ENCODE measurements at places on chromosomes 6 and 20. TPM values are rescaled to one million over a fixed set of nuclear protein-coding genes. Genes with fewer than 3 reads are reported as not detected.

The KCTD20 gene
- total RNA-seq = 32.4 TPM

The KCNQ5 gene
- total RNA-seq = 1.1 TPM

The RAET1L gene
- total RNA-seq = not detected

DNA sequence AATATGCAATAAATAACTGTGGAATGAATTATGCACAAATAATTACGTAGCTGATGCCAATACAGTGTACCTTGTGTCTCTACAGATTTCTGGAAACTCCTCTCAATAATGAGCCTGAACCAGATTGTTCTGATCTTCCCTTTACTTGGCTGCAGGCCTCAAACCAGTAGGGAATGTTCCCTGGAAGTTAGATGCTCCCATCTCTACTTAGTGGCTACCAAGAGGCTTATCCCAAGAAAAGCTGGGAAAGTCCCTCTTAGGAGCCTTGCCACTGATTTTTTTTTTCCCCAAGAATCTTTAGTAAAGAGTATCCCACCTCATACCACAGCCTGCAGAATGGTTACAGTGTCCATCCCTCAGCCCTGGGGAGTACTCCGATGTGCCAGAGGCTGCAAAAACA, 702.1 kb downstream of the RFPL4B start:
- no peaks in the 10 kb centered on the region for H3K27me3 ChIP-seq
- H3K27ac ChIP-seq = no peak overlapping the region
- no peak for DNase-seq
- H3K36me3 ChIP-seq = no peaks in the 10 kb centered on the region
- no peak overlapping the region for H3K4me3 ChIP-seq

DNA sequence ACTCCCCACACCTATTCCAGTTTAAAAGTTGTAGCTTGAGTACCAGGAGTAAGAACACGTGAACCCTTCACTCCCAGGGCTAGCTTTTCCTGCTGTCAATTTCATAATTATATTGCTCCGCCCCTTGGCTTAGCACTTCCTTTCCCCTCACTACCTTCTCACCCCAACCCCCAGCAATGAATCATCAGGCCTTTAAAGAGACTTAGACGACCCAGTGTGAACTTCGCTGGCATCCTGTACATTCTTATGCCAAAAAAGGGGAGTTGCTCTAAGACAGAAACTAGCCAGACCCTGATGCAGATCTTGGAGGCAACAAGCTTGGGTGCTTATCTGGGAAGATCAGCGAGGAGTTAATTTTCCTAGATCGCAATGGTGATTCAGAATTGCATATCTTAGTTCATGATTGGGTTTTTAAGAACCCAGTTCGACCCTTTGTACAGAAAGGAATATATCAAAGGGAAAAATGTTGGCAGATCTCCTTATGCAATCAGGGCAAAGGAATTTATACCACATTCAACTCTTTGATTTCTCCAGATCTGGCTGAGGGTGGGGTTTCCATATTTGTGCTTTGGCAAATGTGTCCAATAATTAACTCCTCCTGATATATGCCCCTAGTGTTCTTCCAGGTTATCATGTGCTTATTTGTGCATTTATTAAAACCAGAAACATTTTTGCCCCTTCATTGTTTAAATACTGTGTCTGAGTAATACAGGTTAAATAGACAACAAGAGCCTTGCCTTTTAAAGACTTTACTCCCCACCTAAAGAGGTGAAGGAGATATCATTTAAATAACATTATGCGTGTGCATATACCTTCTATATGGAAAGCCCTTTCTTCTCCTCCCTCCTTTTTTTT, 8.1 kb upstream of the ATXN1 start:
- DNase-seq = no peak
- H3K27me3 ChIP-seq = no peaks in the 10 kb centered on the region
- H3K27ac ChIP-seq = no peak overlapping the region
- no peak overlapping the region for H3K4me3 ChIP-seq

DNA sequence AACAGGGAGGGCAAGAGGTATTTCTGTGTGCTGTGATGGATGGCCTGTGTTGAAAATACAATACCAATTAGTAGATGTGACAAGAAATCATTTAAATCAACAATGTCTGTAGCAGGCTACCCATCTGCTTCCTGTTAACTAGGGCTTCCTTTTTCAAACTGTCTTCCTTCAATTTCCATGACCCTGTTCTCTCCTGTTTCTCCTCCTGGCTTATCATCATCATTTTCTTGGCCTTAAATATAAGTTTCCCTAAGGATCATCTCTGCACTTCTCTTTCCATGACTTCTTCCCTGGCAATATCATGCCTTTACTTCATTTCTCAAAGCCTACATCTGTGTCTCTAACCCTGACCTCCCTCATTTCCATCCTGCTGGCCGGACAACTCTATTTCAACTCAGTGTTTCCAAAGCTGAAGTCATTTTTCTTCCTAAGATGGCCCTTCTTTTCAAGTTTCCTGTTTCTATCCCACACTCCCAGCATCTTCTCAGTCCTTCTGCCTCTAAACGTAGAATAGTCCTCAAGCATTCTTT, 18.2 kb downstream of the ZC2HC1B start:
- H3K36me3 ChIP-seq = no peaks in the 10 kb centered on the region
- no peak overlapping the region for H3K4me3 ChIP-seq
- no peak overlapping the region for H3K27ac ChIP-seq
- H3K27me3 ChIP-seq = no peaks in the 10 kb centered on the region

DNA sequence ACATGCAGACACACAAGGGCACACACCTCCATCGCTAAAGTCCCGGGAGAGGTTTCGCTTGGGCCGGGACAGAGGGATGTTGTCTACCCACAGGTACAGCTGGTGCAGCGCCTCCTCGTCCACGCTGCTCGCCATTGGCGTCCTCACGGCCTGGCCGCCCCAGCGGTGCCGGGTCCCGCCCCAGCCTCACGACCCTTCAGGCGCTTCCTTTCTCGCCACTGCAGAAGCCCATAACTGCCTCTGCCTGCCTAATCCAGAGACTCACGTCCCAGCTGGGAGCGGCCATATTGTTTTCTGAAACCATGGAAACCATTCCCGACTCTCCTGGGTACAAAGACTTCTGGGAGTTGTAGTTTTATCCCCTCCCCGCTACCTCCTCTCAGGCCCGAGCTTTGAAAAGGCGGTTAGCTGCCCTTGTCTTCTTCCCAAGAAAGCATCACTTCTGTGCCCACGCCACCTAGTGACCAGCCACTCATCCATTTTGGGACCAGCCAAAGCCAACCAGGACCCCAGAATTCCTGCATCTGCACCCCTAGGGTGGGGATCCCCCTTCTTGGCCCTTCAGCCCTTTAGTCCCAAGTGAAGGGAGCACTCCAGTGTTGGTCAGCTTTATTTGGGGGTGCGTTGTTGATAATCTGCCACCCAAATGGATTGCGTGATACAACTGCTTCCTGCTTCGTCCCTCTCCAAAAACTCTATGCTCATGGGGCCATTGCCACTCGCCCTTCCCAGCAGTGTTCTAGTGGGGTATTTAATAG, at the start of gene SPEF1:
SPEF1 (minus strand) TSS at position 296 of the 758 bp plus-strand sequence; CDS start at position 135, 161 bp downstream.
- H3K36me3 ChIP-seq = no peaks in the 10 kb centered on the region
- H3K4me1 ChIP-seq = peaks cover 25% of the 10 kb centered on the region
- DNase-seq = peak; percentile 75
- no peak within 1 kb of the TSS for H3K27ac ChIP-seq
- H3K27me3 ChIP-seq = no peaks in the 10 kb centered on the region

DNA sequence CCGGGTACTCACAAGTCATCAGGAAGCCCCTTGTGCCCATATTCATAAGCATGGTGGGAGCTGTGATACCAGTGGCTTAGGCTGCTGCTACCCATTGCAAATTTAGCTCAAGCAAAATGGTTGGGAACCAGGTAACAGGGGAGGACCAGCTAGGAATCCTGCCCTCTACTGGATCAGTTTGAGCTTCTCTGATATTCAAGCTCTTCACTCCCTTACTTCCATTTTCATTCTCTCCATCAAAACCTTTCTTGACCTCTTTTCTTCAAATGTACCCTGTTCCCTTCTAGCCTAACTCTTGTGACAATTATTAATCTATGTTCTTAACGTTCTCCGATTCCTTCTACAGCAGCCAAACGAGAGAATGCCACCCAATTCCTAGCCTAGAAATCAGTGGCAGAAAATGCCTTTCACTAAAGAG, 9.7 kb downstream of the NOL7 start:
- no peaks in the 10 kb centered on the region for H3K27me3 ChIP-seq
- no peak overlapping the region for H3K4me3 ChIP-seq
- H3K4me1 ChIP-seq = no peaks in the 10 kb centered on the region
- no peak overlapping the region for H3K27ac ChIP-seq

The RBM39 gene
- total RNA-seq = 315 TPM

GRCh38 chr20:4961746-4962145, 39.6 kb downstream of the SLC23A2 start:
- no peaks in the 10 kb centered on the region for H3K27me3 ChIP-seq
- no peaks in the 10 kb centered on the region for H3K36me3 ChIP-seq
- H3K27ac ChIP-seq = no peak overlapping the region
- H3K4me1 ChIP-seq = peaks cover 5% of the 10 kb centered on the region
- no peak overlapping the region for H3K4me3 ChIP-seq
- DNase-seq = no peak

DNA sequence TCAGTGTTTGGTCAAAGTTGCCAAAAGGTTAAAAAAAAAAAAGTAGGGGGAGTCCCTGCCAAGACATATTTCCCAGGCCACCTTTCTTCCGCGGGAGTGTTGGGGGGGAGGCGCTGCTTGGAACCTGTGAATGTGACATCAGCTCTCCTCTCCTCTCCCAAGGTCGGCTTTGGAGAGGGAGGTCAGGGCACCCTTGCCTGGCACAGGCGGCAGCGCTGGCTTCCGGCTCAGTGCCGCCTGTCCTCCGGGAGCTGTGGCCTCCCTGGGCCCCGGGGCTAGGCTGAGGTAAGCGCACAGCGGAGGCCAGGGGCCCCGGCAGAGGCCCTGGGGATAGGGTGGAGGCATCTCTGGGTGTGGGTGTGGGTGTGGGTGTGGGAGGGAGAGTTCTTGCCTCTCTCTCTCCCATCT, 1.9 kb upstream of the EDN1 start:
- H3K4me1 ChIP-seq = peaks cover 12% of the 10 kb centered on the region
- DNase-seq = no peak
- peaks cover 13% of the 10 kb centered on the region for H3K27me3 ChIP-seq
- H3K27ac ChIP-seq = no peak overlapping the region
- H3K36me3 ChIP-seq = no peaks in the 10 kb centered on the region
- H3K4me3 ChIP-seq = no peak overlapping the region

The SIGLEC1 gene
- 5.2 TPM for total RNA-seq

The SYCP2 gene
- total RNA-seq = 4.9 TPM

The SLC17A9 gene
- total RNA-seq = 0.68 TPM

DNA sequence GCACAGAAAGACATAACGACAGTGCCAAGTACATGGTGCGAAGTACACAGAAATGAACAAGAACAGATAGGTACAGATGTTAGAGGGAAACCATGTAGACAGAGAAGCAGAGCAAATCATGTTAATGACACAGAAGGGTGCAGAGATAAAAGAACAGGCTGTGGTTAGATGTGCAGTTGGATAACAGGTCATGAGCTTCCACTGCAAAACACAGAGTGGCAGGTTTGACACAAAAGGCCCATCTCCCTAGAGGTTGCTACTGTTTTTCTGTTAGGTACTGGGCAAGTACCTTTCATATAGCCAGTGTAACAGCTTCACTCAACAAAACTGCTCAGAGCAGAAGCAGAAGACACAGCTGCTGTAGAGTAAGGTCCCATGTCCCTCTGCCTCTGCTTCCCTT, 84.6 kb downstream of the AK9 start:
- DNase-seq = no peak
- no peaks in the 10 kb centered on the region for H3K36me3 ChIP-seq
- H3K4me3 ChIP-seq = no peak overlapping the region
- H3K27me3 ChIP-seq = no peaks in the 10 kb centered on the region

DNA sequence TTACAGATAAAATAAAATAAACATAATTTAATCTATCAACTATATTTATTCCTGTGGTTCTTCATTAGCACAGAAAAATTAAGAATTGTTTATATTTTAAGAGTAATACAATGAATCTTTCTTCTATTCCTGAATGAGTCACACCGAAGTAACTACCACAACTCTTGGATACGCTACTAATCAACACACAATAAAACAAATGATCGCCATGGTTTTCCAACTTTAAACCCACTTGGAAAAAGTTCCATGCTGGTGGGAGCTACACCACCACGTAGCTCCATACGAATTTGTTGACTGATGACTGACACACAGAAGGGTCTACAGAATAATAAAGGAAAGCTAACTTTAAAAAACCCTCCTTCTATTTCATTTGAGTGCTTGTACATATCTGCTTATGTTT, 135.8 kb upstream of the NEDD9 start:
- H3K27ac ChIP-seq = peak overlapping the region; percentile 79
- peaks cover 23% of the 10 kb centered on the region for H3K4me1 ChIP-seq
- no peak for DNase-seq
- no peaks in the 10 kb centered on the region for H3K36me3 ChIP-seq
- H3K27me3 ChIP-seq = no peaks in the 10 kb centered on the region

- H3K27ac ChIP-seq = no peak overlapping the region
- no peaks in the 10 kb centered on the region for H3K36me3 ChIP-seq
- DNase-seq = no peak
- H3K27me3 ChIP-seq = no peaks in the 10 kb centered on the region
- no peak overlapping the region for H3K4me3 ChIP-seq
Observed at GRCh38 chr20:21994203-21994602, 288.7 kb downstream of the PAX1 start.

DNA sequence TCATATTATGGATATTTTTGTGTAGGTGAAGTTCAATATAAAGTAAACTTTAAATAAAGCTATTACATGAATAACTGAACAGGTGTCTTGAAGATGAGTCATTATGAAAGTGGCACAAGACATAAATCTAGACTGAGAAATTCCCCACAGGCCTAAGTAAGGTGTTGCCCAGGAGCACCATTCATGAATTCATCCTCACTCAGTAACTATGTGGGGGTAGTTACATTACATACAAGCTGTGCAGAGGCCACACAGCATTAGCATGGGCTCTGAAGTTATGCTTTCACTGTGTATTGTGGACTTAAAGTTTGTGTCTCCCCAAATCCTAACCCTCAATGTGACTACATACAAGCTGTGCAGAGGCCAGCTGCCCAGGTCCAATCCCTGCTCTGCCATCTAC, 65.9 kb downstream of the BCAS1 start:
- DNase-seq = no peak
- no peak overlapping the region for H3K4me3 ChIP-seq
- no peaks in the 10 kb centered on the region for H3K27me3 ChIP-seq
- no peaks in the 10 kb centered on the region for H3K4me1 ChIP-seq
- no peaks in the 10 kb centered on the region for H3K36me3 ChIP-seq

DNA sequence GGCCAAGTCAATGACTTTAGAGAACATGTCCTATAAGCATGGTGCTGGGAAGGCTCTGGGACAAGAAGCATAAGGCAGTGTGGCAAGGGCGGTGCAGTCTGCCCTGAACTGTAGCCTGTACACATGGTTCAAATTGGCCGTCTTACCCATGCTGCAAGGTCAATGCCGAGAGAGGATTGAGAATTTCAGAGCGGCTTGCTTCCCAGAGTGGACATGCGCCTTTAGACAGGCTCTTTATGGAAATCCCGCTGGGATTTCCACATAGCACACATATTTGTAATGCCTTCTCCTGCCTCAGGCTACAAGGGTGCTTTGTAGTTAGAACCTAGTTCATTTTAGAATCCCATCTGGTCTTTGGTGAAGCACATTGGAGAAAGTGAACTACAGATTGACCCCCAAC, 36.1 kb upstream of the CEP162 start:
- no peaks in the 10 kb centered on the region for H3K36me3 ChIP-seq
- no peak overlapping the region for H3K4me3 ChIP-seq
- no peaks in the 10 kb centered on the region for H3K4me1 ChIP-seq
- no peaks in the 10 kb centered on the region for H3K27me3 ChIP-seq
- no peak for DNase-seq

All from thyroid gland (tissue), 4 donors.